ENCODE measurements at places on chromosomes 7 and 10.

DNA sequence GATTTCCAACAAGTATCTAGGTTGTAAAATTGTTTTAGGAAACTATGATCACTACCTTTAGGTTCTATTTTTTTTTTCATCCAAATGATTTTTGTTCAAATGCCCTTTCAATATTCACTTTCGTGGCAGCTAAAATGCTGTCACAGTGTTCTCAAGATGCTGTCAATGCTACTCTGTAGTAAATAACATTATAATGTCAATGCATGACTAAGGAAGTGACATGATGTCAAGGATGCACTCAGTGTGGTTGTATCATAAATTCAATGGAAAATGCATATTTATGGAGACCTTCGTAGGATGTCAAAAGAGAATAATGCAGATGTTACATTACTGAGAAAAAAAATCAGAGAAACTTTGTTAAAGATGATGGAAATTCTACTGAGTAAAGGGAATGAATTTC lies 673.8 kb downstream of the ANKRD7 start:
- no peak for DNase-seq

DNA sequence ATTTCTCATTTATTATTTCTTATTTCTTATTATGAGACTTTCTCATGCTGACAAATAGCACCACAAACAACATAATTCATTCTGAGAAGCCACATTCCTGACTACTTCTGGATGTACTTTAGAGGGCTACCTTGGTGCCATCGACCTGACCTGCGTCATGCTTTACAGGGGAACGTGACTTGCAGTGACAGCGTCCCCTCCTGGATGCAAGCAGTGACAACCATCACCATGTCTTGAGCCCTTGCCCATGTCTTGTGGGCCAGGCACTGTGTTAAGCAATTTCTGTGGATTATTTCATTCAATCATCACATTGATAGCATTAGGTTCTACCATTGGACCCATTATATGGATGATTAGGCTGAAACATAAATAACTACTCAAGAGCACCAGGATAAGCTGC lies 137.0 kb downstream of the ANK3 start:
- DNase-seq: no peak

GRCh38 chr7:130277763-130278643 lies 11.3 kb downstream of the CPA2 start:
- DNase-seq: no peak

DNA sequence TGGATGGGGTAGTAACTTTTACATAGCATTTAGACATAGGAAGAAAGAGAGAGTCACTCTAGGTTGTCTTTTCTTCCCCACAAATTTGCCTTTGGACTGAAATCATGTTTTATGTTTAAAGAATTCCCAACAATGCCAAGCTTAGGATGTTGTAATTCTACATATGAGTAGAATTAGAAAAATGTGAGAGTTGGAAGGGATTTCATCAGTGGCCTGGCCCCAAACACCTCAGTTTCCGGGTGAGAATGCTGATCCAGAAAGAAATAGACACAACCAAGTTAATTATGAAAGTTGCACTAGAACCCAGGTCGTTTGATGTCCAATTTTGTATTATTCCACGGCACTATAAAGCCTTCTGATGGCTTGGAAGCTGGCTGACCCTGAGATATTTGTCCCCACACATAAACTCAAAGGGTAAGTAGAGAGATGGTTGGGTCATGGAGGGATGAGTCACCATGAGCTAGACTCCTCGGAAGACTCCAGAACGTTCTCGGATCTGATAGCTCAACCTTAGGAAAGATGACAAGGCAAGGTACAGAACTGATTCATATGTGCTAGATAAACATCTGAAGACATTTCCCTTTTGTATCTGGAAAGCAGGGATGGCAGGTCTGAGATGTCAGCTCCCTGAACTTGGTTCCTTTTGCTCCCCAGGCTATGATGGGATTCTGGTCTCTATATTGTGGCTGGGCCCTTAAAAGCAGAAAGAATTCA lies 48.8 kb upstream of the SLC35B4 start:
- peak; percentile 19 for DNase-seq

- no peak for DNase-seq
Measured at GRCh38 chr7:108455998-108456677, at the start of gene NRCAM. Gene NRCAM (minus strand): TSS chr7:108456436. CDS start chr7:108240064, 216,372 bp downstream.

DNA sequence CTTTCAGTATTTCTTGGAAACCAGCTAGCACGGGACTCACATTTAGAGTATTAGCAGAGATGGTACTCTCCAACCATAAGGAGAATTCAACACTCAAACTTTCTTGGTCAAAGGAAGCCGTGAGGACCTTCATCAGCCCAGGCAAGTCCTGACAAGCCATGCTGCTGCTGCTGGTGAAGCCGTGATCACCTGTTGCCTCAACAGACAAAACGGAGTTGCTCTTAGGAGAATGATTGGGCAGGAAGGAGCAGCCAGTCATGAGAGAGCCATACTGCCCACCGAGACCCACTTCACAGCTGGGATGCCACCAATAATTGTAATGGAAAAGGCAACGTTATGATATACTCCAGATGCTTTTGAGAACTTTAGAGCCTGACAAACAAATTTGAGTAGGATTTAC lies 60.8 kb upstream of the PLPP4 start:
- no peak for DNase-seq
